ENCODE measurements at places on chromosomes 16 and 17.

DNA sequence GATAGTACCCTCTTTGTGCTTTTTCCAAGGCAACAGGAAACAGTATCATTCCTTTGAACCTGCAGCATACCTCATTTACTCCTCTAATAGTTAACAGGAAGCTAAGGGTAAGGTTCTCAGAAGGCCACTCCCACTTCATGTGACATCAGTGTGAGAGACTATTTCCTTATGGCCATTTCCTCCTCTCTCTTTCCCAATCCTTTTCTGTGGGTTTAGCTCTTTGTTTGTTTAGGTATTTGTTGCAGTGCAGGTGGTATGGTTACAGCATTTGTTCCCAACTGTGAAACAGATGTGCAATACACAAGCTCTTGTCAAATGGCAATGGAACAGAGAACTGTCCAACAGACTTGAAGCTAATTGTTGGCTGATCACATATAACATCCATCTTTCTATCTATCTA, 14.7 kb downstream of the TMC5 start:
- no peak for DNase-seq

- no peak for DNase-seq
Observed at GRCh38 chr16:20683812-20684211, 13.7 kb downstream of the ACSM1 start.

DNA sequence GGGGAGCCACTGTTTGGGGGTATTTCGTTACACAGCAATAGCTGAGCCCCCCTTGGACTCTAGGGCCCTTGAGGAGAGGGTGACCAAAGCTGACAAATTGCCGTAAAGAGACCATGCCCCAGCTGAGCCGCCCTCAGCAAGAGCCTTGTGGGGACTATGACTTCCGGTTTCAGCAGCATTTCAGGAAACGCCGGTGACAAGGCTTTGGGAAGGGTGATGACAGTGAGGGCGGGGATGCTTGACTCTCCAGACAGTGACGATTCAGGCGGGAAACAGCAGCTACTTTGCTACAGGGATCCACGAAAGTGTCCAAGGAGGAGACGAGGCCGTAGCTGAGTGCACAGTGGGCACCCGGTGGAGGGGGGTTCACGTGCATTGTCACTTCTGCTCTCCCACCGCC, 360.8 kb downstream of the C16orf95 start:
- DNase-seq = no peak

GRCh38 chr17:77049440-77049839, 91.3 kb upstream of the SEC14L1 start:
- peak; percentile 88 for DNase-seq

DNA sequence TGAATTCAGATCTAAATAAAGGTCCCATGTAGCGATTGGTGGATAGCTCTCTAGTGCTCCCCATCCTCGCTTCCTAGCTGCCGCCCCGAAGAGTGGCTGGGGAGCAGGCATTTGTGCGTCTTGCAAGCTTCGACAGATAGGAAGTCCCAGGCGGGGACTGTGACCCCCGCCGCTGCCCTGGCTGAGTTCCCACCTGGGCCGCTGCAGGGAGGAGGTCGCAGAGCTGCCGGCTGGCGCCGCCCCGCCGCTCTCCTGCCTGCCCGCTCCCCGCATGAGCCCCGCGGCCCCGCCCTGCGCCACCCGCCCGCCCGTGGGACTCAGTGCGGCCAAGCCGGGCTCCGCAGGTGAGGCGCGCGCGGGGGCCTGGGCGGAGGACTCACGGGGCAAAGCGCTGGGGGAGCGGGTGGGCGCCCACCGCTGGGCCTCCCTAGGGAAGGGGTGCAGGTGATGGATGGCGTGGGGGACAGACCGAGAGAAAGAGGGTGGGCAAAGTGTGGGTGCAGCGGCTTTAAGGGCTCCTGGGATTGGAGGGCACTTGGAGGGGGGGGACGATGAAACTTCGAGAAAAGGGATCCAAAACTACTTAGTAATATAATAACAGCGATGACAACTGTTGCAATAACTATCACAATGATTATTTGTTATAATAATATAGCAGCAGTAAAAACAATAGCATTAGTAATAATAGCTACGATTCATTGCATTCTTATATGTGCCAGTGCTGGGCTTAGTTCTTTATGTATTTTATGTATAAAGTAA, at the start of gene OTOA:
Gene OTOA, plus strand, starts transcription at position 80 of the 759 bp plus-strand sequence. CDS start 14,547 bp downstream, outside the sequence.
- no peak for DNase-seq
